Stimulated activated CD4-positive, alpha-beta T cell treated with anti-CD3 and anti-CD28 coated beads, Interleukin-12 subunit alpha, Interleukin-12 subunit beta, amount 100 ng/mL, for 4 hours (primary cell): ENCODE measurements at places on chromosomes 12 and 14.

- DNase-seq, result no peak
These were observed 1.6 kb downstream of the FAM234B start for GRCh38 chr12:13045816-13046215.

DNA sequence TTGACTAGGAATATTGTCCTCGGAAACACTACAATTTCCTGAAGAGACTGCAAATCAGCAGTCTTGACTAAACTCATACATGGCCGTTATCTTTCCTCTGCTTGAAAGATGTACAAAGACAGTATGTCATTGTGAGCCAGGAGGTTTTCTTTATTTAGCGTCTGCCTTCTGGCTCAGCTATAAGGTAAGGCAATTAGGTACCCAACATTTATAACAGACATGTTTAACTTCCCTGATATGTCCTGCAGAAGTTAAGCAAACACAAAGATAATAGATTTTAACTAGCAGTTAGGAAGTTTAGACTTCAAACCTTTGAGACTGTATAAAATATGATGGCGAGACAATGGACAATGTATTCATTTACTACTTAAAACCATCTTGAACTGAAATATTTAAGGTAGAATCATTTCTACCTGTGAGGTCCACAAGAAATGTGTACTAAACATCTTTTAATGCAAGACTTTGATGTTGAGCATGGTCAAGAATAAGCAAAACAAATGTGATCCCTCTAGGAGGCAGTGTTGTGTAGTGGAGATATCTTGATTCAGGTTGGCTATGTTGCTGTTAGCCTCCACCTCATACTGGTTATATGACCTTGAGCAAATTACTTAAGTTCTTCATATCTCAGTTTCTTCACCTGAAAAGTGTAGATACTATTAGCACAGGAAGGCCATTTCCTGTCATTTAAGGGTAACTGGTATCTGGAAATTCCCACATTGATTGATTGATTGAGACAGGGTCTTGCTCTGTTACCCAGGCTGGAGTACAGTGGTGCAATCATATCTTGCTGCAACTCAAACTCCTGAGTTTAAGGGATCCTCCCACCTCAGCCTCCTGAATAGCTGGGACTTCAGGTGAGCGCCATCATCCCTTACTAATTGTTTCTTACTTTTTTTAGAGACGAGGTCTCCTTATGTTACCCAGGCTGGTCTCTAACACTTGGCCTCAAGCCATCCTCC, 96.3 kb upstream of the EEA1 start:
- DNase-seq, result no peak

GRCh38 chr12:29287622-29288021, 93.3 kb downstream of the ERGIC2 start:
- no peak for DNase-seq

- no peak for DNase-seq
These were observed 70.0 kb downstream of the ACADS start for GRCh38 chr12:120795441-120796178.

DNA sequence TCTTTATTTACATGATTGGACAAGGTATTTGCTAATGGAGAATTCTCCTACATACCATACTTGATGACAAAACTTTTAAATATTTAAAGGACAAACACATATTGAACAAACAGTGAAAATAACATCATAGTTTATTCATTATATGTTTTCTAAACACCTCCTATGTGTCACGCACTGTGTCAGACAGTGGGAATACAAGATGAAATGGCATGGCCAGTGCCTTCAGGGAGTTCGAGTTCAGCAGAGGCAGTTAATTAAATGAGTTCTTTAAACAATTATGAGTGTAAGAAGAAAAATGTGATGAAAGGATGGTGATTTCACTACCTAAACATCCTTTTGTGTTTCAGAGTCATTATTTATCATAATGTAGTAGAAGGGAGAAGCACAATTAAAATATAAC, 159.8 kb downstream of the KCNH5 start:
- no peak for DNase-seq
